Activated CD4-positive, alpha-beta T cell treated with anti-CD3 and anti-CD28 coated beads, Interleukin-2, amount 10 ng/mL, durations not matched to agents 7 days and 5 days (primary cell): ENCODE measurements at places on chromosomes 6 and 20. TPM values are rescaled to one million over a fixed set of nuclear protein-coding genes. Genes with fewer than 3 reads are reported as not detected.
A peak's percentile ranks its signal among the peaks of the same experiment; 100 is the strongest.

DNA sequence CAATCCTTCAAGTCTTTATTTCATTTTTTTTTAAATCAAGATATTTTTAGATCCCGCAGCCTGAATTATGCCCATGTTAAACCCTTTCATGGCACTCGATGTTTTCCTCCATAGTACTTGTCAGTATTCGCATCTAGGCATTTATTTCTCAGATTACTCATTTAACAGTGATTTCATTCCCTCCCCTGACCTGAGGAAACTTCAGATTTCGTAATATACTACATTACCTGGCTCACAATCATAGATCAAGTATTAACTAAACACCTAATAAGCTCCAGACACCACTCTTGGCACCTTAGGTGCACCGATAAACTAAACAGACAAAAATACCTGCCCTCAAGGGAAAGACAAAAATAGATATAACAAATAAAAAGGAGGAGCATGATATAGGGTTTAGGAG lies 413.2 kb upstream of the GJE1 start:
- no peak overlapping the region for H3K27ac ChIP-seq
- H3K4me1 ChIP-seq, result no peaks in the 10 kb centered on the region
- H3K36me3 ChIP-seq, result no peaks in the 10 kb centered on the region
- DNase-seq, result no peak
- peaks cover 3% of the 10 kb centered on the region for H3K27me3 ChIP-seq

DNA sequence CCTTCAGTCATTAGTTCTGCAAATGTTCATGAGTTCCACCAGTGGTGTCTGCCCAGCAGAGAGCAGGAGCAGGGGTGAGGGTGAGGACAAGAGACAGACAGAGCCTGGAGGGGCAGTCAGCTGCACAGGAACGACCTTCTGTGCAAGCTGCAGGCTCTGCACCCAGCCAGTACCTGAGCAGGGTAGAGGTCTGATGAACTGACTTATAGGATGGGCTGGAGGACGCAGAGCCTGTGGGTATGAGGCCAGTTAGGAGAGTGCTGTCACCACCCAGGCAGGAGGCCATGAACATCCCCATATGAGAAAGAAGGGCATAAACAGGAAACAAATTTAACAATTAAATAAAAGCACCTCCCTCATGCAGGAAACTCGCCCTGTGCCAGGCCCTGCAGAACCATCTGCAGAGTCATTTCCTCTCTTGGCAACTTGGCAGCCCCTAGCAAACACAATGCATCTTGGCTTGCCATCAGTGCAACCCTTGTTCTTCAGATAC lies 17.9 kb downstream of the C6orf15 start:
- no peaks in the 10 kb centered on the region for H3K36me3 ChIP-seq
- peaks cover 1% of the 10 kb centered on the region for H3K27me3 ChIP-seq
- H3K4me3 ChIP-seq, result peak overlapping the region; percentile 13

GRCh38 chr20:46071573-46071972 lies 18.2 kb downstream of the NCOA5 start:
- H3K4me3 ChIP-seq, result no peak overlapping the region
- peaks cover 3% of the 10 kb centered on the region for H3K4me1 ChIP-seq
- no peaks in the 10 kb centered on the region for H3K27me3 ChIP-seq
- H3K36me3 ChIP-seq, result peaks cover 32% of the 10 kb centered on the region
- no peak for DNase-seq
- no peak overlapping the region for H3K27ac ChIP-seq

- no peak overlapping the region for H3K4me3 ChIP-seq
- H3K4me1 ChIP-seq, result peaks cover 31% of the 10 kb centered on the region
- no peak for DNase-seq
- H3K27ac ChIP-seq, result no peak overlapping the region
Measured at GRCh38 chr6:5293692-5294091, 32.4 kb downstream of the FARS2 start.

GRCh38 chr6:85049282-85049681 lies 284.9 kb upstream of the TBX18 start:
- H3K4me3 ChIP-seq, result no peak overlapping the region
- H3K27ac ChIP-seq, result no peak overlapping the region
- H3K4me1 ChIP-seq, result no peaks in the 10 kb centered on the region
- no peaks in the 10 kb centered on the region for H3K36me3 ChIP-seq
- no peak for DNase-seq
- no peaks in the 10 kb centered on the region for H3K27me3 ChIP-seq

LY6G6C gene
- not detected for total RNA-seq

C6orf15 gene
- total RNA-seq, result not detected

VGLL2 gene
- total RNA-seq, result not detected

VSTM2L gene
- total RNA-seq, result not detected
